ENCODE measurements at places on chromosomes 16 and 17.
A peak's percentile ranks its signal among the peaks of the same experiment; 100 is the strongest.

GRCh38 chr17:7137171-7137943, 22.7 kb upstream of the ASGR2 start:
- DNase-seq, result no peak

- no peak for DNase-seq
These were observed 320.8 kb downstream of the XYLT1 start for GRCh38 chr16:17149904-17150483.

DNA sequence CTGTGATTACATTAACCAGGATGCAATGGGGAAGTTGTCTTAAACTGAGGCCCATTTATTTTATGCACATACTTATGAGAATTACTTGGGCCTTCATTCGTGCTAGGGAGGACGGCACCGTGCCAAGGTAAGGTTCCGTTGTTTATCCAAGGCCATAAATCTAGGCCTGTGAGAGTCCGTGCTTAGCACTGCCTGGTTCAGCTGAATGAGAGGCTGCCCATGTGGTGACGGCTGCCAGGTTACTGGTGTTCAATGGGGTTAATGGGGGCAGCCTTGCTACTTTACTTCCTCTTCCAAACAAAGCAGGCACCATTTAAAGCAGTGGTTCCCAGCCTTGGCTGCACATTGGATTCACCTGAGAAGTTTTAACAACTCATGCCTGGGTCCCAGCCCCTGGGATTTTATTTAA, 135.1 kb upstream of the NOL11 start:
- DNase-seq, result no peak

- DNase-seq, result no peak
These were observed 171.2 kb downstream of the C16orf78 start for GRCh38 chr16:49544828-49545227.

GRCh38 chr16:3492356-3492755, 2.9 kb downstream of the C16orf90 start:
- DNase-seq, result no peak

- no peak for DNase-seq
These were observed 97.6 kb upstream of the TMEM132E start for GRCh38 chr17:34481779-34482178.

GRCh38 chr16:10847176-10847575, 28.6 kb upstream of the TVP23A start:
- no peak for DNase-seq

DNA sequence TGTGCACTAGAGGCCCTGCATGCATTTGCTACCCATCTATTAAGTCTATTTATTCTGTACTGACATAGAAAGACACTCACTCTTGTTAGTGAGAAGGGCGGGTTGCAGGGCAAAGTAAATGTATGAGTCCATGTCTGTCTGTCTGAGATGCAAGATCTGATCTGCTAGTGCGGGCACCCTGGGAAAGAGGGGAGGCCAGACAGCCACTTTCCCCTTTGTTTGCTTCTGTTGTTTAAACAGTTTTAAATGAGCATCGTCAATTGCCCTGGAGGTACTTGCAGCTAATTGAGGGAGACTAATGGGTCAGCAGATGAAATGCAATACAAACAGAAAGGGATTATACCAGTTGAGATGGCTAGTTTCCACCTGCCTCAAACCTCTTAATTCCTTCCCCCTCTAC, 24.9 kb downstream of the SCNN1G start:
- DNase-seq, result no peak

DNA sequence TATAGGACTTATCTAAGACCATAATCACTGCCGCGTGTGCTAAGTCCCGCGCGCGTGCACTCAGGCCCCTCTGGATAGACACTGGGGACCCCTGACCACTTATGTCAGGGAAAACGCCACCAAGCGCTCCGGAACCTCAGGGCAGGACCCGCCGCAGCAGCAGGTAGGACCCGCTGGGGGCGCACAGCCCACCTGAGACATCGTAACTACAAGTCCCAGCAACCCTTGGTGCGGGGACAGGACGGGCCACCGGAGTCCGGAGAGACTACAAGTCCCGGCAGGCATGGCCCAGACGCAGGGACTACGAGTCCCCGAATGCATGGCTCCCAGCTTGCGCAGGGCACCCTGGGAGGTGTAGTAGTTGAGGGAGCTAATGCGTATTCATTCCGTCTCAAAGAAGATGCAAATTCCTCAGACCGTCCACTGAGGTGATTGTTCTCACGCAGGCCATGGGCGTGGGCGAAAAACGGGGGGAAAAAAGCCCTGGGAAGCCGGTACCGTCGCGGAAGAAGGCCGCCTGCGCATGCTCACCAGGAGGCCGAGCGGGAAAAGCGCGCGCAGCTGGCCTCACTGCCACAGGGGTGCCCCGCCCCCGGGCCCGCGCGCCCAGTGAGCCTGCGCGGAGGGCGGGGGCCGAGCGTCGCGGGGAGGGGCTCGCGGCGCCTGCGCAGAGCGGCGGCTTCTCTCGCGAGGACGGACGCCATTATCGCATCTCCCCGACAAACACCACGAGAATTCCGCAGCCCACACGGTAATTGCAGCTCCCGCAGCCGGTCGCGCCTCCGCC, at the start of gene BANP:
Gene BANP, plus strand, starts transcription at position 670 of the 787 bp plus-strand sequence. CDS start 23,682 bp downstream, outside the sequence.
- DNase-seq, result peak; percentile 95
